NCI-H1436 treated with DMSO at 0.1 percent for 48 hours (cell line): ENCODE measurements at places on chromosomes 7 and 10.

- DNase-seq: peak; percentile 72
Measured at GRCh38 chr7:81161451-81162075, 242.7 kb upstream of the SEMA3C start.

GRCh38 chr10:103922659-103923058, 4.7 kb upstream of the STN1 start:
- DNase-seq: no peak

GRCh38 chr7:17477182-17477581, 178.7 kb downstream of the AHR start:
- DNase-seq: no peak

DNA sequence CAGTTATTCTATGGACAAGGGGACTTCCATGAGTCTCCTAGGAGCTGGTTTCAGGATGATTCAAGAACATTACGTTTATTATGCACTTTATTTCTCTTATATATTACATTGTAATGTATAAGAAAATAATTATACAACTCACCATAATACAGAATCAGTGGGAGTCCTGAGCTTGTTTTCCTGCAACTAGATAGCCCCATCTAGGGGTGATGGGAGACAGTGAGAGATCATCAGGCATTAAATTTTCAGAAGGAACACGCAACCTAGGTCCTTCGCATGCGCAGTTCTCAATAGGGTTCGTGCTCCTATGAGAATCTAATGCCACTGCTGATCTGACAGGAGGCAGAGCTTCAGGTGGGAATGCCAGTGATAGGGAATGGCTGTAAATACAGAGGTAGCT, 137.9 kb downstream of the ANKRD30A start:
- no peak for DNase-seq

GRCh38 chr10:97169063-97169462, 16.7 kb downstream of the SLIT1 start:
- DNase-seq: no peak

- DNase-seq: no peak
Measured at GRCh38 chr10:26217396-26218086, 967 bp downstream of the GAD2 start.

DNA sequence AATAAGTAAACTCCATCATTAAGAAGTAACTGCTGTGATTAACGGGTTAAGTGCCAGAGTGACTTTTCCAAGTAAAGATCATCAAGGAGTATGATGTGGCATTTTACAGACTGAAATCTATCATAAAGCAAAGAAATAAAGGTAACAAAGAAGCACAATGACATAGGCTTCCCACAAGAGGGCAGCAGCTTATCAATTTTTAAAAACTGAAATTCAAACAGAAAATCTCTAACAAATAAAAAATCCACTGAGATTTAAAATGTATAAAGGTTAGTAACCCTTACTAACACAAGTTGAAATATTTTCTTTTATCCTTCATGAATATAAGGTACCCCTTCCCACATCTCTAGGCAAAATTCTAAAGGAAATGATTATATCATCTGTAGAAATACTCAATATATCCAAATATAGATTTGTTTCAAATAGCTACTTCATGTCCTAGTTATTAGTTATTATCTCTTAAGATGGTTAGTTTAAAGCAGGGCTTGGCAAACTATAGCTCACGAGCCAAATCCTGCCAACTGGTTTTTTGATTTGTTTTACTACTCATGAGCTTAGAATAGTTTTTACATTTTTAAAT, 29.2 kb downstream of the FAM3C start:
- DNase-seq: no peak

- no peak for DNase-seq
Measured at GRCh38 chr10:84224411-84225028, 824 bp downstream of the LRIT2 start.

GRCh38 chr10:62252051-62252450, 16.6 kb downstream of the RTKN2 start:
- no peak for DNase-seq

- no peak for DNase-seq
Measured at GRCh38 chr10:74859546-74859945, 33.1 kb downstream of the KAT6B start.

GRCh38 chr10:88065383-88066049, 202.1 kb downstream of the PTEN start:
- DNase-seq: no peak

DNA sequence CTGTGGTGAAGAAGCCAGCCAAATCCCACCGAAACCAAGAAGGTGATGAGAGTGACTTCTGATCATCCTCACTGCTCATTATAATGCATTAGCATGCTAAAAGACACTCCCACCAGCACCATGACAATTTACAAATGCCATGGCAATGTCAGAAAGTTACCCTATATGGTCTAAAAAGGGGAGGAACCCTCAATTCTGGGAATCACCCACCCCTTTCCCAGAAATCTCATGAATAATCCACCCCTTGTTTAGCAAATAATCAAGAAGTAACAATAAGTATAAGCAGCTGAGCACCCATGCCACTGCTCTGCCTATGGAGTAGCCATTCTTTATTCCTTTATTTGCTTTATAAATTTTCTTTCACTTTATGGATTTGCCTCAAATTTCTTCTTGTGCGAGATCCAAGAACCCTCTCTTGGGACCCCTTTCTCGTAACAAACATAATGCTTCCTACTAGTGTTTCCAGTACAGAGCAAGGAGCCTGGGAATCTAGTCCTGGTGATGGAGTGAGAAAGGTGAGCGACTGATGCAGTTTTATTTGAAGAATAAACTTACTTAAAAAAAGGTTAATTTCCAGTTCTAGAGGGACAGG, 18.4 kb upstream of the EXOC6 start:
- DNase-seq: no peak

DNA sequence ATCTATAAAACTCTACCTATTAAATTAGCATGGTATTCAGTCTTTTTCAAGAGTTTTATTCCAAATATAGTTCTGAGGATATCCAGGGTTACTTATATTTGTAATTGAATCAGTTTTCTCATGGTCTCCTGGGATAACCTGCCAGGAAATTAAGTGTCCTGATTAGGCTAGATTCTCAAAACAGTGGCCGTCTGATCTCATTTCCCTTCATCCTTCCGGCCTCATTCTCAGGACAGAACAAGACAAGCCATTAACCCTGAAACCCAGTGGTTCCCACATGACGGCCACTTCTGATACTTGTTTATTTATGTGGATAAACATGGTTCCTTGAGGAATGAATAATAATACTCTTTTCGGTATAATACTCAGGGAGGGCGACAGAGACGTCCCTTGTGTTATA, 417.6 kb upstream of the POT1 start:
- DNase-seq: no peak

- DNase-seq: no peak
Measured at GRCh38 chr7:55024776-55025175, 6.0 kb downstream of the EGFR start.

GRCh38 chr10:72043016-72043834, 45.1 kb downstream of the SPOCK2 start:
- DNase-seq: no peak

- DNase-seq: no peak
Measured at GRCh38 chr10:74677951-74678350, 148.4 kb upstream of the KAT6B start.

- no peak for DNase-seq
Measured at GRCh38 chr7:47438411-47439029, 143.4 kb downstream of the TNS3 start.

DNA sequence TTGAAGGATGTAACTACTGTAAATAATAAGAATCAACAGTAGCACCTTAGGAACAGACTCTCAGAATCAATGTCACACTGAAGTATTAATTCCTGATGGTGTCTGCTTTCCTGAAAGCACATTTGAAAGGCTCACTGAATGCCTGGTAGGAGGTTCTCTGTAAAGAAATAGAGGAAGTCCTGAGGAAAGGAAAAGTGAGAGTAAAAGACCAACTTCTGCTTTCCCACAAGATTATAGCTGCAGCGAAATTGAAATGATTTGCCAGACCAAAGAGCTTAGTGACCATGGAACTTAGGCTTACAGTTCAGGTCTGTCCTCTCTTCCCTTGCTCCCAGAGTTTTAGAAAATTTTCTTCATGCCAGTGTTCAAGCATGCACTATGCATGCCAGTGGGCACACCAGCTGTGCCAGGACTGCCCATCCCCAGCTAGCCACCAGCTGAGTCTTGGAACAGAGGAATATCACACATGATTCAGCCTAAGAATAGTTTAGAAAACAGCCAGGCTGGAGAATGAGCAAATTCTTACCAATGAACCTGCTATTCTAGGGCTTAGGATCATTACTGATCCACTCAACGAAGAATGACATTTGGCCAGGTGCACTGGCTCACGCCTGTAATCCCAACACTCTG, 123.2 kb downstream of the HERPUD2 start:
- no peak for DNase-seq

GRCh38 chr7:127821146-127821545, 169.2 kb downstream of the SND1 start:
- DNase-seq: no peak

DNA sequence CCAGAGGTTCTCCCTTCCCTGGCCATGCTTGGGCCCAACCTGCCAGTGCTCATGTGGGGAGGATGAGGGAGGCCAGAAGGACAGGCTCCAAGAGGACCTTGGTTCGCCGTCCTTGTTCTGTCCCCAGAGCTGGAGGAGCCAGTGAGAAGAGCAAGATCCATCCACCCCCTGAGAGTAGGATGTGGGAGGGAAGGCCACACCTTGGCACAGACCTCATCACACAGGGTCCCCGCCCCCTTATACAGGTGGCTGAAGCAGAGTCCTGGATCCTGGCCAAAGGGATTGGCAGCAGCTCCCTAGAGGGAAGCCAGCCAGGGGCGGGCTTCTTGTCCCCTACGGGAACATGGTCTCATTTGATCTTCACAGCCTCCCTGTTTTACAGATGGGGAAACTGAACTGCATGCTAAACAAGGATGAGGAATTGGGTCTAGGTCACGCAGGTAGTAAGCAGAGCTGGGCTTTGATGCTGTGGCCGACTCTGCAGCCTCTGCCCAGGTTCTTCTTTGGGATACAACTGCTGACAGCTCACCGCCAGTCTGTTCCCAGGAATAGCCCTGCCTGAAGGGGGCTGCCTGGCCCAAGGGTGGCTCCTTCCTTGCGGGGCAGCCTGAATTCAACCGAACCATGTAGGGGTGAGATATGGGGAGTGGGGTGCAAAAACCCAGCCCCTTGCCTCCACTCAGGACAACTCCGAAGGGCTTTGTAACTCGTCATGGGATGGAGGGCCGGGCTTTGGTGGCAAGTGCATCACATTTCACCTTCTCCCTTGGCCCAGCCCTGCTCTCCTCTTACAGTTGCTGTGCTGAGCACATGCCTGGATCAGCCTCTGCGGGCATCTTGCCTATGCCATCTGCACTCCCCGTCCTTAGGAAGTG, 62.2 kb upstream of the KDM7A start:
- DNase-seq: peak; percentile 75

- no peak for DNase-seq
Measured at GRCh38 chr7:99459087-99459486, 6.9 kb downstream of the ATP5MF start.

DNA sequence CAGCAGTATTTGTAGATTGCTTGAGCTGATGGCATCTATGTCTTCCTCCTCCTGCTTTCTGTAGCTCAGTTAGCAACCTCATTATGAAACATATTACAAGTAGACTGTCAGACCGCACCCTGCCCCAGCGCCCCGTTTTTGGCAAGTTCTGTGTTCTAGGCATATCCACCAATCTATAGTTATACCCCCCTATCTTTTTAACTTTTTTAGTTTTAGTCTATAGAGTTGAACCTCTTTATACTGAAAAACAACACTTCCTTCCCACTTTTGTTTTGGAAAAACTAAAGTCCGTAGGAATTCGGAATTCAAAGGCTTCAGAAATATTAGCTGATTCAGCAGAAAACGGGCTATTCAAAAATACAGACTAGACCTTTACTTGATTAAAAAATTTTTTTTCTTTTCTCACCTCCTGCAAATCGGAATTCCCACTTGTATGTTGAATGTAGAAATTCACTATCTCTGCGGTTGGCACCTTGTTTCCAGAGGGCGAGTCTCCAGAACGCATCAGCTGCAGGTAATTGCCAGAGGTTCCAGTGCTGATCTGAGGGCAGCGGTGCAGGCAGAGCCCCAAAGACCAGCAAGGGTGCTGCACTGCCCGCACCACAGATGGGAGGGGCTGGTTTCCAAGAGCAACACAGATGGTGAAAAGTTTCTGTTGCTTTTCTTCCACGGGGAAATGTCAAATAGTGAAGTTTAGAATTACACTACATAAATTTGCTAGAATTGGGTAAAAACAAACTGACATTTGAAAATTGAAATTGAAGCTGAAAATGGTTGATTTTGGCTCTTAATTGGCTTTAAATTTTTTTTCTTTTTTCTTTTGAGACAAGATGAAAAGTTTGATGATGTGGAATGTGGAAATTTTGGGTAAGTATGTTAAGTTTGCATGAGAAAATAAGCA, 2.2 kb upstream of the FZD8 start:
- DNase-seq: no peak

GRCh38 chr7:40306596-40306995, 171.8 kb downstream of the SUGCT start:
- no peak for DNase-seq

- no peak for DNase-seq
Measured at GRCh38 chr10:8079126-8079525, 24.6 kb downstream of the GATA3 start.

DNA sequence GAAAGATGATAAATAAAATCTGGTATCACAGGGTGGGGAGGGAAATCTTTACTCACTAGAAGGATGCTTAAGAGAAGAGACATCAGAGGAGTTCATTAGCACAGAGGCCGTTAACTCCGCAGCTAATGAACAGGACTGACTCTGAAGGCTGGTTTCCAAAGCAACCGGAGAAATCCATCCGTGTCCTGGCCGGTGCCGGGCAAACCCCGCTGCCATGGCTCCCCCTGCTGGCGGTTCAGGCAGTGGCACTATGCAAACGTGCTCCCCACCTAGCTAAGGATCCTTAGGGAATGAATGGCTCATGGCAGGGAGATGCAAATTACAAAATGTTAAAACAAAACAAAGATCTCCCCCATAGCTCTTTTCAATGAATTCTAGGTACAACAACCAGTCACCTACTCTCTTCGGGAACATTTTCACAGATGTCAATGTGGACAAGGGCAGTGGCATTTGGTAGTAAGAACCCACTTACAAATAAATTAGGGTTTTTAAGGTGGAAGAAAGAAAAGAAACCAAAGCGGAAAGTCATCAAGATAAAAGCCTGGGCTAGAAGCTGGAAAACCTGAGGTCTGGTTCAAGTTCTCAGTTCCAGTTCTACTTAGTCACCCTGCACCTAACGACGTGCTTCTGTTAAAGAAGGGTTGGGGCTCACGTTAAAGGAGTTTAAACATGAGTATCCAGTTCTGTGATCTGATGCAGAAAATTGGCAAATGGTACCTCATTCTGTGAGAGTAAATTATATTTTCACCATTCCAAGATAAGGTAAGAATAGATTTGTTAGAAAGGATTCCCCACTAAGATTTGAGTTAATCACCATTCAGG, 138.2 kb downstream of the SVIL start:
- no peak for DNase-seq

GRCh38 chr7:120926943-120927346, 23.6 kb upstream of the ING3 start:
- no peak for DNase-seq

- DNase-seq: no peak
Measured at GRCh38 chr10:34966040-34966439, 124.1 kb downstream of the CUL2 start.

- DNase-seq: no peak
Measured at GRCh38 chr10:80202934-80203834, 2.2 kb downstream of the ANXA11 start.

- DNase-seq: peak; percentile 88
Measured at GRCh38 chr10:122245136-122245535, 26.0 kb upstream of the BTBD16 start.

GRCh38 chr7:130273081-130273932, 6.6 kb downstream of the CPA2 start:
- peak; percentile 95 for DNase-seq

- DNase-seq: no peak
Measured at GRCh38 chr10:86723009-86723408, 33.4 kb upstream of the BMPR1A start.
